ENCODE measurements at places on chromosomes 5 and 9. TPM values are rescaled to one million over a fixed set of nuclear protein-coding genes. Genes with fewer than 3 reads are reported as not detected.

Gene ASS1
- total RNA-seq: 89.8 TPM

GRCh38 chr9:127185931-127186781 is 63.7 kb upstream of the ANGPTL2 start:
- peak; percentile 98 for DNase-seq

DNA sequence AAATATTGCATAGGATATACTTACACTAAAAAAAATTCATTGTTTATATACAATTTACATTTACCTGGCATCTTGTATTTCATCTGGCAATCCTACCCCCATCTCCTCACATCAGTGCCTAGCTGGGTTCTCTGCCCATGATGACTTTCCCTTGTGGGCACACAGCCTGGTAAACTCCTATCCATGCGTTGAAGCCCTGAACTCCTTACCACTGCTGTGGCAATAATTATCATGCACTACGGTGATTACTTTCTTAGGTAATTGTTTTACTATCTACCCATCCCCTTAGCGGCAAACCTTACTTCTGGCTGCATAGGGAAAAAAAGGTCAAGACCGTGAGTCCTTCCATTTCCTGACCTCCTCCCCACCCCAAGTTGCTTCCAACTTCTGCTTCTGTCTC is 63.6 kb upstream of the DAB2IP start:
- no peak for DNase-seq

DNA sequence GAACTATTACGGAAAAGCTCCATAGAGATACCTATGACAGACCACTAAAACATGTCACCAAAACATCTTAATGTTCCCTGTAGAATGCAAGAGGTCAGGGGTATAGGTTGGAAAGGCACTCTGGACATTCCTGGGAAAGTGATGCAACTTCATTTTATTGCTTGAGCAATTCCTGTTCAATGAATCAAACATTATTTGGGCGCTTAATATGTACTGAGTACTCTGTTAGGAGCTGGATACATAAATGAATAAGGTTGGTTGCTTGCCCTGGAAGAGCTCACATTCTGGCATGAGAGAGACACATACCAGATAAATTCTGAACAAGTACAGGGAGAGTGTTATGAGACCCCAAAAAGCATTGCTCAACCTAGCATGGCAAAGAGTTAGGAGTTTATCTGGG is 408.9 kb upstream of the DMAC1 start:
- DNase-seq: no peak

- no peak for DNase-seq
Measured at GRCh38 chr9:123322273-123323195, 33.5 kb upstream of the CRB2 start.

GRCh38 chr5:147101659-147102369 is 133.0 kb upstream of the STK32A start:
- DNase-seq: no peak

GRCh38 chr9:99814359-99814758 is 7.3 kb upstream of the NR4A3 start:
- no peak for DNase-seq

Gene NUTM2G
- not detected for total RNA-seq

Gene SYK
- total RNA-seq: not detected

Gene INSYN2B
- total RNA-seq: 3.9 TPM

DNA sequence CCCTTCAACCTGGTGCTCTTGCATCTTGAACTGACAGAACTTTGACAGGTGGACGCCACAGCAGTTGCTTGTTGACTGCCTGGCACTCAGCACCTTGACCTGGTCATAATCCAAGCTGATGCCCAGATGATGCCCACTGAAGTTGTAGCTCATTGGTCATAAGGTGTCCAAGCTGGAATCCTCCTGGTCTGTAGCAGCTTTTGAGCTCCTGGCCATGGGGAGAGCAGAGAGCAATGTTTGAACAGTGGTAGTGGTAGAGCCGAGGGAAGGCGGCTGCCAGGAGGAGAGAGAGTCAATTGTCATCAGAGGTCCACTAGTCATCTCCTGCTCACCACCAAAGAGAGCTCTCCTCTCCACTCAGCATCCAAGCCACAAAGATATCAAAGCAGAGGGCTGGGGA is 23.3 kb downstream of the CSF2 start:
- no peak for DNase-seq

Gene CARTPT
- not detected for total RNA-seq

DNA sequence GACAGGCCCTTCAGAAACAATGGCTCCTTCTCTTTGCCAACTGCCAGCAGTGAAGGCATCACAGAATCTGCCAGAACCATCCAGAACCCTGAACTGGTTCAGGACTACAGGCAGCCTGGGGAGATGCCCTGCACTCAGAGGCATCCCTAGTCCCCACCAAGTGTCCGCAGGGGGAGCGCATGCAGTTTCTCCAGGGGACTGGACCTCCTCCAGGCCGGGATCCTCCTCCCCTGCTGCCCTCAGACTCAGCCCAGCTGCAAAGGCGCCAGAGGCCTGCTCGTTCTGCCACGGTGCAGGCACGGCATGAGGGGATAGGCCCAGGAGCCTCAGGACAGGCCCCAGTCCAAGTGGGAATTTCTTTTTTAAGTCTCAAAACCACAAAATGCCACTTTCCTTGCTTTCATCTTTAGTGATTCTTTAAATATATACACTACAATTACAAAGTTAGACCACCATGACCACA is 72.0 kb downstream of the SEMA4D start:
- no peak for DNase-seq

Gene SLC34A1
- total RNA-seq: not detected

Gene CCL27
- total RNA-seq: 0.77 TPM

Gene CCIN
- total RNA-seq: not detected

DNA sequence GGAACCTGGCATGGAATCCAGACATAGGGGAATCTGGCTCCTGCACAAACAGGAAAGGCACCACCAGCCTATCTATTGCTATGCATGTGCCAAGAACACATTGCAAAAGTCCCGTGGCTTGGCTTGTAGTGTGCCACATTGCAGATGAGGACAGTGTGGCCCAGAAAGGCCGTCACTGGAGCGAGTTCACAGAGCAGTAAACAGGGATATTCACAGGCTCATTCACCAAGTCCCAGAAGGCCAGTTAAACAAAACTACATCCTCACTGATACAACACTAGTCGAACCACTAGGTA is 39.6 kb upstream of the TRIM32 start:
- no peak for DNase-seq

GRCh38 chr5:151684690-151685361 is 1.9 kb downstream of the SPARC start:
- DNase-seq: peak; percentile 96

Gene STOM
- total RNA-seq: 11.2 TPM

Gene CTSV
- total RNA-seq: 29.0 TPM

Gene MYMK
- not detected for total RNA-seq

- DNase-seq: no peak
Measured at GRCh38 chr9:72955571-72955970, 2.7 kb upstream of the ALDH1A1 start.

DNA sequence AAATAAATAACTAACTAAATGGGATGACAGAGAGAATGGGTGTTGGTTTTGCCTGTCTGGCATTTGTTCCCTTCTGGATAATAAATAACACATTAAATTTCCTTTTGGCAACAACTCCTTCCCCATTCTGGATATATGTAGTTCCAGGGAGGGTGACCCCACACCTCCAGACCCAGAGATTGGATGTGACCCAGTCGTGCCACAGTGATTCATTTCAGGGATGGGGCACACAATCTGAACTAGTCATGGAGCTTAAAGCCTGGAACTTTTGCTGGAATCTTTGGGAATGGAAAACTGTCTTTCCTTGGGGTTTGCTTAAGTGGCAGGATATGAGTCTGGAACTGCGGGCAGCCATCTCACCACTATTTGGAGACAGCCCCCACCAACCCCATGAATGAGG is 11.3 kb downstream of the KLF9 start:
- DNase-seq: no peak

Gene C5orf22
- total RNA-seq: 31.1 TPM

DNA sequence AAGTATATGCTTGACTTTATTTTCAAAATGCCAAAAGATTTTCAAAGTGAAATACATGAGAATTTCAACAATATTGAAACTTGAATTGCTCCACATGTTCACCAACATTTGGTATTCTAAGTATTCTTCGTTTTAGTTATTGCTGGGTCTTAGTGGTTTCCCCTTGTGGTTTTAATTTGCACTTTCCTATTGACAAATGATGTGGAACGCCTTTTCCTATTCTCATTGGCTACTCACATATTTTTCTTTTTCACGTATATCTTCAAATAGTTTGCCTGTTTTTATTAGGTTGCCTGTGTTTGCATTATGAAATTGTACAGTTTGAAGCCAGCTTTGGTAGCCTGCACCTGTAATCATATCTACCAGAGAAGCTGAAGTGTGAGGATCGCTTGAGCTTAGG is 405.7 kb upstream of the IRX2 start:
- DNase-seq: no peak

- DNase-seq: peak; percentile 45
Measured at GRCh38 chr9:36165826-36166167, 3.4 kb upstream of the CCIN start.

DNA sequence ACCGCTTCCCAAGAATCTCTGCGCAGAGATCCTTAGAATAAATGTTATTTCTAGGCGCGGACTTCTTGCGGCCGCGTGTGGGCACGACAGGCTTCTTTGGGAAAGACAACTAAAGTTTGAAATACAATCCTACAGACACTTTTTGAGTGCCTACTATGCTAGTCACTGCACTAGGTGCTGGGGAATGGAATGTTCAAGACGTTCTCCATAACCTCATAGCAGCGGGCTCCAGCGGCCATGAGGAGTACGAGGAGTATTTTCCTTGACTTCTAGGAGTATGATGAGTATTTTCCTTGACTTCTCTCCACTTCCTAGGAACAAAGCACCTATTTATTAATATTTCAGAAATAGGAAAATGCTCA is 636 bp upstream of the PWWP2A start:
- no peak for DNase-seq

DNA sequence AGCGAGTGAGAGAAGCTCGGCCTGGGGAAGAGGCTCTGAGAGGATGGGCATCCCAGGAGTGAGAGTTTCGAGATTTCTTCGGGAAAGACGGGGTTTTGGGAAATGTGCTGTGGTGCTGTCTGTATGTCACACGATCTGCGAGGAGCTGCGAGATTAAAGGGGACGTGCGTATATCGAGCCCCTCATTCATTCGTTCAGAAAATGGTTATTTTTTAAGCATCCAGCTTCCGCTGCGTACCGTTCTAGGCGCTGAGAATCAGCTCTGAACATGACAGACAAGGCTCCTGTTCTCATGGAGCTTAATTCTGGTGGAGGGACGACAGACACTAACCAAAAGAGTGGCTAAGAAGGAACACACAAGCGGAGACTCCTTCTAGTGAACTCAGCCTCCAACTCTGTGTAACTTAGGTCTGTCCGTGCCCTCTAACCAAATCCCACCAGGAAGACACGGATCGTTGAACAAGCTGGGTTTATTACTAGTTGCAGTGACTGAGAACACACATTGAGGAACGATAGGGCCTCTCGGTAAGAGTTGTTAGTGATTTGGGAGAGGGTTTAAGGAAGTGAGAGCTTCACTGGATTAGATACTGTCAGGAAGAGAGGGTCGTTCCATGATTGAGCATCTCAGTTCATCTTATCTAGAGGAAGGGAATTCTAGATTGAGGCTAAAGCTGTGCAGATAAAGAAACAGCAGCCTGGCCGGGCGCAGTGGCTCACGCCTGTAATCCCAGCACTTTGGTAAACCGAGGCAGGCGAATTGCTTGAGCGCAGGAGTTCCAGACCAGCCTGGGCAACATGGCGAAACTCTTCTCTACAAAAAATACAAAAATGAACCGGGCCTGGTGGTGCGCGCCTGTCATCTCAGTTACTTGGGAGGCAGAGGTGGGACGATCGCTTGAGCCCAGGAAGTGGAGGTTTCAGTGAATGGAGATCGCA is 1.0 kb upstream of the FBXW11 start:
- peak; percentile 22 for DNase-seq

Gene SLC25A2
- total RNA-seq: not detected

DNA sequence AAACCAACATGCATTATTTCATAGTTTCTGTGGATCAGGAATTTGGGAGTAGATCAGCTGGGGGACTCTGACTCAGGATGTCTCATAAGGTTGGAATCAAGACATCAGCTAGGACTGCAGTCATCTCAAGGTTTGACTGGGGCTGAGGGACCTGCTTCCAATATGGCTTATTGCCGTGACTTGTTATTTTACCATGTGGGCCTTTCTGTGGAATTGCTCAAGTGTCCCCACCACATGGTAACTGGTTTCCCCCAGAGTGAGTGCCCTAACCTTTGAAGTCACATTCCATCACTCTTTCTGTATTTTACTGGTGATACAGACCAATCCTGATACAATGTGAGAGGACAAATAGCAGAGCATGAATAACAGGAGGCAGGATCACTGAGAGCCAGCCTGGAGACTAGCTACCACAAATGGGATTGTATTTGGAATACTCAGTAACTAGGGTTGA is 70.2 kb upstream of the ELL2 start:
- DNase-seq: no peak

GRCh38 chr9:108636013-108636412 is 219.8 kb downstream of the ACTL7B start:
- DNase-seq: peak; percentile 21

DNA sequence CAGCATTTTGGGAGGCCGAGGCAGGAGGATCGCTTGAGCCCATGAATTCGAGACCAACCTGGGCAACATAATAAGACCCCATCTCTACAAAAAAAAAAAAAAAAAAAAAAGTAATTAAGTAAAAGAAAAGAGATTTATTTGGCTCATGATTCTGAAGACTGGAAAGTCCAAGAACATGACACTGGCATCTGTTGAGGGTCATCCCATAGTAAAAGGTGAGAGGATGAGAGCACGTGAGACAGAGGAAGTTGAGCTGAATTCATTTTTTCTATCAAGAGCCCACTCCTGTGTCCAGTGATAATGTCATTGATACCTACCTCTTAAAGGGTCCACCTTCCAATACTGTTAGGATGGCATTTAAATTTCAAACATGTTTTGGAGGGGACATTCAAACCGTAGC is 19.8 kb downstream of the CREBRF start:
- DNase-seq: no peak

DNA sequence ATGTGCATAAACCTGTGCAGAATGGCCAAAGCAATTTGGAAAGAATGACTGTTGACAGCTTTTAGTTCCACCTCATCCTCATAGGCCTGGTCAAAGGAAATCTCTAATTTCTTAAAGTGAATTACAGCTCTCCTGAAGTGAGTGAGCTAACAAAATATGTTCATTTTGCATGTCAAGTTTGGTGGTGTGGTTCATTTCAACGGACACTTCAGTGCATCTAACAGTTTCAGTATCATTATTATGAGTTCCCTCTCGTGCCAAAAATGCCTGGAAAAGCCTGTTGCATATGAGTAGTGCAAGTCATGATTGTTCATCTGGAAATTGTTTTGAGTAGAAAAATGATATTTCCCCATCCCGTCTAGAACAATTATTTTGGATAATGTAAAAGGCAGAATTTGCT is 53.2 kb upstream of the HMHB1 start:
- DNase-seq: no peak

Gene RLN2
- not detected for total RNA-seq

GRCh38 chr5:59503220-59503619 is 390.3 kb downstream of the PDE4D start:
- peak; percentile 11 for DNase-seq

Gene SLC6A19
- 0.49 TPM for total RNA-seq

GRCh38 chr9:102124465-102124864 is 386.0 kb upstream of the GRIN3A start:
- no peak for DNase-seq

GRCh38 chr5:161481922-161482321 is 64.6 kb downstream of the GABRB2 start:
- DNase-seq: no peak

All from cardiac muscle cell (in vitro differentiated cells and primary cell).